Astrocyte (in vitro differentiated cells and primary cell): ENCODE measurements at places on chromosomes 2 and 18.

DNA sequence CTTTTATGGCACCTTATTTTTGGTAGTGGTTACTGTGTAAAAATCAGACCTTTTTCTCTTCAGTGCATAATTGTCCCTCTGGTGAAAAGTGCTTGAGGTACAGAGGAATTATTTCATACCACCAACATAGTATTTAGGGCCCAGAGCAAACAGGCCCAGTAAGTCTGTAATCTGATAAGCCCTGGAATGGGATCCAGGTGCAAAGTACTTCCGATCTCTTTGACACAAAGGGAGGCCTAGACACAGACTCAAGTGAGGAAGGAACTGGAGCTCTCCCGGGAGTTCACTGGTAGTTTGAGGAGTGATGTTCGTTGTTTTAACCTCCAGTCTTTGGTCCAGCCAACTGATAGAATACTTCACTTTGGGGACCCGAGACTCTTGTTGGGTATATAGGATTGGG is 57.4 kb downstream of the RAB31 start:
- DNase-seq = no peak

DNA sequence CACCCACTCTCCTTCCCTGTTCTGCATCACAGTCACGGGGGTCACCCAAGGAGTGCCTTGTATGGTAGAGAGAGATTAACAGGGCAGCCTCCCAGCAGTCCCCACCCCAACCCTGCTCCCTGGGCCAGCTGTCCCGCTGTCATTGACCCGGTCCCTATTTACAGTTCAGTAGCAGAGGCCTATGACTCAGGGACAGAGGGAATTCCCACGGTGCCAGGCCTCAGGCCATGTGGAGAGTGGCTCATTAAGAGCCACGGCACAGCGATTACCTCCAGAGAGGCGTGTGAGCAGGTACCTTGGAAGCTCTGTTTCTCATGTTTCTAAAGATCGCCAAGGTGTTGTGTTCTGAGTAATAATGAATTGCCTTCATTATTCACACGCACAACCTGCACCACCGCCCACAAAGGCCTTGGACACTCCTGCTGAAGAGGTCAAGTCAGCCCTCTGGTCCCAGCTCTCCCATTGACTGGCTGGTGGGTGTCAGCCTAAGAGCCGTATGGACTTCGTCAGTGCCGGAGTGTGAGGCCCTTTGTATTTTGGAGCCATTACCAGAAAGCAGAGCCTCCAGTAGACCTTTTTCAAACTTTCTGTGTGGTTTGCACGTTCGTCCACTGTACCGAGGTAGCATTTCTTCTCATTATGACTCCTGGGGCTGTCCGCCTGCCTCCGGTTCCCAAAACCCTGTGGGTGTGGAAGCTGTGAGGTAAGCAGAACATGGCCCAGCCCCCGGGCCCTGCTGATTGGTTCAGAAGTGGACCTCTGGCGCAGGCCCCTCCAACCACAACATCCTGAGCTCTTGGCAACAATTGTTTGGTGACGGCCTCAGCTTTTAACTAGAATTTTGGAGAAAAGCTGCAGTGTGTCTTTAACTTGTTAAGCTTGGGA is 47.0 kb downstream of the SERTAD2 start:
- no peak for DNase-seq

GRCh38 chr2:111534910-111535352 is 349.1 kb downstream of the ANAPC1 start:
- peak; percentile 32 for DNase-seq

DNA sequence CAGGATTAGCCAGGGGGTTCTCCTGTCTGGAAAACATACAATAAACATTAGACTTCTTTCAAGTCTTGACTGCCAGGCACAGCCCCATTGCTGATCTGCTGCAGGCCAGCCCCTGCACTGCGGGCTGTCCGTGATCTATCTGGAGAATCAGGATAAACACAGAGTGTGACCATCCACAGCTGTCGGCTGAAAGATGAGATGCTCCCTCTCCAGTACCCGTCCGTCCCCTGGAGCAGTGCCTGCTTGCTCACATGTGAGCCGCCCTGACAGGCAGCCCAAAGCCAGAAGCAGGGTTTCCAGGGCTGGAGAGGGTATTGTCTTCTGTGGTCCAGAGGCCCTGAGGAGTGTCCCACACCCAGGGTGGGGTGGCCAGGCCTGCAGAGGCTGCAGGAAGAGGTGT is 46.1 kb upstream of the FOSL2 start:
- no peak for DNase-seq

GRCh38 chr2:47221039-47221438 is 65.9 kb upstream of the STPG4 start:
- DNase-seq = peak; percentile 91

GRCh38 chr2:102657770-102658169 is 38.4 kb downstream of the SLC9A2 start:
- no peak for DNase-seq

GRCh38 chr2:240155745-240156390 is 15.4 kb upstream of the OTOS start:
- no peak for DNase-seq

- no peak for DNase-seq
These were observed 23.7 kb downstream of the FAM178B start for GRCh38 chr2:96962567-96963203.

GRCh38 chr2:148819019-148819585 is 55.9 kb upstream of the KIF5C start:
- DNase-seq = no peak

DNA sequence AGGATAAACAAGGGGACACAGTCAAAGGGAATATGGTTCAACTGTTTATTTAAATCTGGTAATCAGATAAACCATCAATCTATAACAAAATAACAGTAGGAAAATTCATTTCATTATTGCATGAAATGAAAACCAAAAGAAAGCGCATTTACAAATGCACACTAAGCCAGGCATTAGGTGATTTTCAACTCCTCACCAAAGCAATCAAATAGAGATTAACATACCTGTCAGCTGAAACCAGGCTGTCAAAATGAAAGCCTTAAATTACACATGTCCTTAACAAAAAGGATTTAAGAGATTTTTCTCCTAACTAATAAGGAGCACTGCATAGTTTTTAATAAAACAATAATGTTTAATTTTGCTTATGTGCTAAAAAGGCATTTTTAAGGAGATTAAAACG is 23.0 kb downstream of the STK39 start:
- no peak for DNase-seq

DNA sequence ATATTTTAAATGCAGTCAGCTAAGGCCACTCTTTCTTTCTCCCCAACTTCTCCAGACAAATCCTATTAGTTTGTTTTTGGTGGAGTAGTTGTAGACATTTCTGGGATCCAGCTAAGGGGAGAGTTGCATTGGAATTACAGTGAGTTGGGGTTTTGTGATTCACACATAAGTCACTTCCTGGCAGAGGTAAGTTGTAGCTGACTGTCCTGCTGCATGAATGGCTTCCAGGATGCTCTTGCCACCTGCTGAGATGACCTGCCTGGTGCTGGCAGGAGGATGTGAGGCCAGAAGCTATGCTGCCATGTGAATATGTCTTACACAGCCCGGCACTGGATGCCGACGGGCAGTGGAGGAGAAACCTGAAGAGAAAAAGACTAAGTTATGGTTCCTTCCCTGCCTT is 243.7 kb downstream of the TDRD15 start:
- no peak for DNase-seq

DNA sequence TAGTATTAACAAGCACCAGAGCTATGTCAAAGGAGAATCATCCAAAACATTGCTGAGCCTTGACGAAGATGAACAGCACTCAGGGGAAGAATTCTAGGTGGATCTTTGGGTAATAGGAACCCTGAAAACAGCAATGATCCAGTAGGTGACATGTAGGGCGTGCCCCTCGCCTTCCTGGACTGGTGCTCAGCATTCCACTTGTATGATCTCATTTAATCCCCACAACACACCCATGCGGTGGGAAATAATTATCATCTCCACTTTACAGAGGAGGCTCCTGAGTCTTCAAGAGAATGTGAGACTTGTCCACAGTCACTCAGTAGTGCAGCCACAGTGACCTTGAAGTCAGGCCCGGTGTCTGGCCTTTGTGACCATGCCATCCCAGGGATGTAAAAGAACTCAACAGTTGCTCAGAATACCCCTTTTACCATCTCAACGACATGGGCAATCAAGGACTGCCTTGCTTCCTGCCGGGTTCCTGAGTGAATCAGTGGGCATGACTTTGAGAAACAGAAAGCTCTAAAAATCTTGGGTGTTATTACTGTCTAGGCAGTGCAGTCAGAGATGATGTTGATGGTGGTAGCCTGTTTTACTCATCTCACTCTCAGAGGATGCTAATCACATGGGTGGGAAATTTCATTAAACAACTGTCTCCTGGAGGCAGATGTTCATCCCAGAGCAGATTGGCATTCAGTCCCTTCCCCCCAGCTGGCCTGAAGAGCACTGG is 161.6 kb downstream of the BCL11A start:
- no peak for DNase-seq
